ENCODE measurements at places on chromosomes 2 and 18.

GRCh38 chr2:221502270-221503010, 69.7 kb downstream of the EPHA4 start:
- no peak for DNase-seq

DNA sequence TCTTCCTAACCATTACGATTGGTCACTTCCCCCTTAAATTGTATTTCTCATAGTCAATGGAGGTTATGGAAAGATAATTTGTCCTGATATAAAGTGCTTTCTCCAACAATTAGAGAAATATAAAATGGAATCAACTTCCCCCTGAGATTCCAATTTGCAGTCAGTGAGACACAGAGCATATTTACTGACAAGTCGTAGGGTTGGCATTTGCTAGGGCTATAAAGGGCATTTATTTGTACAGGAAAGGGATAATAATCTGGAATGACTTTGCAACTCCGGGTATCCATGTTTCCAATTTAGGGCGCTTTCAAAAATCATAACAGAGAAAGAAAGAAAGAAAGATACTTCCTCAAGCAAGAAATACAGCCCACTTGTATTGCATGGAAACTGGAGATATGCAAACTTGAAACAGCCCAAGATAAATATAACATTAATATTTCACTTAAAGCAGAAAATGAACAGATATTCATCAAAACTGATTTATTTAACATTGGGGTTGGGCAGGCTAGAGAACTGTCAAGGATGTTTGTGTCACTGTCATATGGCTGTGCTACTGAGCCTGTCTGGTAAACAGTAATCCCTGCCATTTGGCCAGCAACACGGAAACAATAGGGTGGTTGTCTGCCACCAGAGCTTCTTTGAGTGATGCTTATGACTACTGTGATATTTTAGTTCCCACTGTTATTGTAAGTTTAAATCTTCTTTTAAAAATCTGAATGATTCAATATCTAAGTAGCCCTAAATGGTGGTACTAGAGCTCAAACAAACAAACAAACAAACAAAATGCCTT, 621.8 kb downstream of the LRP1B start:
- peak; percentile 41 for DNase-seq

GRCh38 chr2:48170281-48170680, 264.0 kb upstream of the FBXO11 start:
- no peak for DNase-seq

- DNase-seq: no peak
Observed at GRCh38 chr2:70104231-70105111, 17.2 kb downstream of the PCBP1 start.

DNA sequence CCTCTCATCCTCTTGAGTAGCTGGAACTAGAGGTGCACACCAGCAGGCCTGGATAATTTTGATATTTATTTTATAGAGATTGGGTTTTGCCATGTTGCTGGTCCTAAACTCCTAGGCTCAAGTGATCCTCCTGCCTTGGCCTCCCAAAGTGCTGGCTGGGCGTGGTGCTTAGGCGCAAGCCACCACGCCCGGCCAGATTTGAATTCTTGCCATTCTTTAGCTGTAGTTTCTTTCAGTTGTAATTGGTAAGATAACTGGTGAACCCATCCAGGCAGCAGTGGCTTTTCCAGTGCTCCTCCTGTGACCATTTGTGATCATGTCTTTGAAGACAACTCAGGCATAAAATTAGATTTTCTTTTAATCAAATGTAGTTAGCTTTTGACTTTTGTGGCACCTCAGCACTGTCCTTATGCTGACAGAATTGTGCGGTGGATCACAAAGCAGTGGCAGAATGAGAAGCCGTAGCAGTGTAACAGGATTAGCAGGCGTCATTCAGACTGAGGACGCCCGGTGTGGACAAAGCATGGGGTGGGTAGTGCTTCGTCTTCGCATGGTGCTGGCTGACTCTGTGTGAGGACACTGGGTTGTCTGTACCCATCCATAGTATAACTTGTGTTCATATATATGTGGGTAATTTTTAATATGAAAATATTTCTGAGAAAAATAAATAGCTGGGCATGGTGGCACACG, 30.0 kb upstream of the TOGARAM2 start:
- DNase-seq: no peak

GRCh38 chr2:232982926-232983668, 30.0 kb downstream of the NGEF start:
- DNase-seq: no peak

GRCh38 chr2:189444322-189444721, 3.0 kb downstream of the WDR75 start:
- DNase-seq: no peak

DNA sequence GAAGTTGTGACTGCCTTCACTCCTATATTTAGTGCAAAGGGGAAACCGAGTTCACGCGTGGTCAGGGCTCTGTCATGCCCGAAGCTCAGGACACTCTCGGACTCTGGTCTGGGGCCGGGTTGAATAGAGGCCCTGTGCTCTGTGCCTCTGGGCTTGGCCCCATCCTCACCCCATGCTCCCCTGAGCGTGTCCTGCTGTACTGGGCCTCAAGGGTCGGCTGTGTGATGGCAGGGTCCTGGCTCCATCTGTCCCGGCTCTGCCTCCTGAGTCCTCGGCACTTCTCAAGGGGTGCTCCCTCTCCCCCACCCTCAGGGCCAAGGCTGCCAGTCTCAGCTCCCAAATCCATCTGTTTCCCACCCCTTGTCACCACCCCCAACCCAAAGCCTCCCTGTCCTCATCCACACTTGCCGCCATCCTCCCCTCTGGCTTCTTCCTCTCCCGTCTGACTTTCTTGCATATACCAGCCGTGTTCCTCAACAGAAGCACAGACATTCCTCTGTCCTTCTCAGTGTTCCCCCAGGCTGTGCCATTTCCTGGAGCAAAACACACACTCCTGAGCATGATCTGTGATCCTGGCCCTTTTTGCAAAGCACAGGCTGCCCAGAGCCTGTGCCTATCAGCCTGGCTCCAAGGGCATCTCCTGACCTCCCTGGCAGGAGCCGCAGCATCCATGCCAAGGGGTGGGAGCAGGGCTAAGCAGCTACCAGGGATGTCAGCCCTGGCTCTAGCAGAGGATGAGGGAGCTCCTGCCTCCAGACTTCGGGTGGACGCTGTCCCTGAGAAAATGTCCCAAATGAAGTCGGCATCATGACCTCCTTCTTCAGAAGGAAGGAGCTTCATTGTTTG, 64.2 kb upstream of the OTOS start:
- DNase-seq: no peak

- DNase-seq: no peak
Observed at GRCh38 chr2:60959501-60959900, 58.0 kb upstream of the PEX13 start.

DNA sequence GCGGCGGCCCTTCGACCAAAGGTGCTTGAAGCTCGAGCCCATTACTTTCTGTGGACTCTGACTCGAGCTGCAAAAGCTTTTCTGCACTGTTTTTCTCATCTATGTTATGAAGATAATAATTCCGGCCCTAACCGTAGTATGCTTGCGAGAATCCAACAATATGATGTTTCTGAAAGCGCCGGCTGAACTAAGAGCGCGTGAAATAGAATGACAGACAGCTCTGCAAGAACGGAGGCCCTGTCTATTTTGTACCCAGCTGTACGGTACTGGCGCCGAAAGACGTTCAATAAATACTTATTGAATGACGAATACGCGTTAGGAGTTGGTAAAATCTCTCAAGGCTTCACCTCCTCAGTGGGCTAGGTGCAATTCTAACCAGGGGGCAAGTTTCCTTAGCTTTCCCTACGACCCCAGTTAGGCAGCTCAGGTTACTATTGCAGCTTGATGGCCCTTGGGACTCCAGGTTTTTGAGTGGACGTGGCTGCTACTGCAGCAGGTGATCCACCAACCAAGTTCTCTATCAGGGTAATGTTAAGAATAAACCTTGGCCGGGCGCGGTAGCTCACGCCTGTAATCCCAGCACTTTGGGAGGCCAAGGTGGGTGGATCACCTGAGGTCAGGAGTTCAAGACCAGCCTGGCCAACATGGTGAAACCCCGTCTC, 570 bp downstream of the SCRN3 start:
- no peak for DNase-seq

DNA sequence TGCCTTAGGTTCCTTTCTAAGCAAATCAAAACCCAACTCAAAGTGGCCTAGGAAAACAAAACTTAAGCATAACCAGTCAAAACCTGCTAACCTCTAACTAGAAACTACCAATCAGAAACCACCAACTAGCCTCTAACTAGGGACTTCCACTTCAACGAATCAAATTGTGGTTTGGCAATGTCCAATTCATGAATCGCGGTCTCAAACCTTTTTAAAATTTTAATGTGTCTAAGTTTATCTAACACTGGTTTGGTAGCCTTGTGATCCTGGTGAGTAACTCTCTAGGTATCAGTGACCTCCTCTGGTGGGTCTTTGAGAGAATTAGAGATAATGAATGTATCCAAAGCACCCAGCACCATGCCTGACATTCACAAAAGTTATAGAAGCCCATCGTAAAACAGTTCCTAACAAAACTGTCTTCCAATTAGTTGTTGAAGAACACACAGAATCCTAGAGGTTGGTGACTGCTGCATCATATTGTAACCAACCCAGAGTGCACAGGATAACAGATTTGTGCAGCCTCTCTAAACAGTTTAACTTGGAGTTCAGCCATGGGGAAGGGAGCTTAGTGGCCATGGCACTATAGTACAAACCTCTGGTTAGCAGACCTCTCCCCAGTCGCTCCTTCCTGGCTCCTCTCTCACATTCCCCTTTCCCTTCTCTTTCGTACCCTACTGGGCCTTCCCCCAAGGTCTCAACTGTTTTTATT, 45.2 kb upstream of the B3GNT2 start:
- no peak for DNase-seq

GRCh38 chr2:61185231-61185728, 23.3 kb downstream of the C2orf74 start:
- DNase-seq: no peak

DNA sequence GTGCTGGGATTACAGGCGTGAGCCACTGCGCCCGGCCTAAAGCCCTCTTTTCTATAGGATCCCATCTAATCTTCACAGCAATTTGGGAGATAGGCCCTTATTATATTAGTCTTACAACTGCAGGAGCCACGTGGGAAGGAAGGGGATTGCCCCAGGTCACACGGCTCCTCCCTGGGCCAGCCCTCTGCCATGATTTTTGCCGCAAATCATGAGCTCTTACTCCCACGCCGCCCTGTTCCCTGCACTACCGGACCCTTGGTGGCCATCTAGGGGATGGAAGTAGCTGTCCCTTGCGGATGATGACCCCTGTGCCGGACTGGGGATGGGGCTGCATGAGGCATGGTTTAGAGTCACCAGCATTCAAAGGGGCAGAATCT, 28.4 kb upstream of the PTMA start:
- no peak for DNase-seq

DNA sequence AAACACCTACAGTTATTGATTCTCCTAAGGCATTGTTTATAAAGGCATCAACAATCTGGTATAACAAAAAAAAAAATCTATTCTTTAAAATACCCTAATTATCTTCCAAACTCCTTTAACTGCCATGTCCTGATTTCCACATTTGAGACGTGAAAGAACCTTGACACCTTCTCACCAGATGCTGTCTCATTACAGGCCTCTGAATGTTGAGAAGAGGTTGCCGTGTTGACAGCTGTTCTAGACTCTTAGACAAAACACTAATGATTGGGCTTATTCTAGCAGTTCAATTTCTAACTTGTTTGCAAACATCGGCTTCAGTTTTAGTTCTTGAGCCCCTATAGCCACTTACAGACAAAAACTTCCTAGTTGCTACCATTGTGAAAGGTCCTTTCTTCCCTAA, 988.8 kb downstream of the LRP1B start:
- DNase-seq: no peak
